ENCODE measurements at places on chromosomes 4 and X.
A peak's percentile ranks its signal among the peaks of the same experiment; 100 is the strongest.

DNA sequence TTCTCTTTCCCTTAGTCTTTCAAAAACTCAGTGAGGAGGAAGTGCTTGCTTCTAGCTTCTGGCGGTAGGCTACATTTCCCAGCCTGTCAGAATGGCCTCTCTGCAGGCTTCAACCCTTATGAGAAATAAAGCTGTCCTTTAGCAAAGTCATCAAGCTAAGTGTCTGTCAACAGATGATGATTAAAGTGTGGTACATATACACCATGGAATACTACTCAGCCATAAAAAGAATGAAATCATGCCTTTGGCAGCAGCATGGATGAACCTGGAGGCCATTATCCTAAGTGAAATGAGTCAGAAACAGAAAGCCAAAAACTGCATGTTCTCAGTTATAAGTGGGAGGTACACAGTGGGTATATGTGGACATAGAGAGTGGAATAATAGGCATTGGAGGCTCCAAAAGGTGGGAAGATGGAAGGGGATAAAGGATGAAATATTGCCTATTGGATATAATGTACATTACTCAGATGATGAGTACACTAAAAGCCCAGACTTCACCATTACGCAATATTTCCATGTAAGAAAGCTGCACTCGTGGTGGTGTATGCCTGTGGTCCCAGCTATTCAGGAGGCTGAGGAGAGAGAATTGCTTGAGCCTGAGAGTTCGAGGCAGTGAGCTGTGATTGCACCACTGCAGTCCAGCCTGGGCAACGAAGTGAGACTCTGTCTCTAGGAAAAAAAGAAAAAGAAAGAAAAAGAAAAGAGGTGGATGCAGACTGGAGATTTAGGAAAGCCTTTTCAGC is 7.9 kb downstream of the TRIM2 start:
- DNase-seq: no peak
- H3K27ac ChIP-seq: peak overlapping the region; percentile 20
- peaks cover 48% of the 10 kb centered on the region for H3K36me3 ChIP-seq
- H3K4me1 ChIP-seq: peaks cover 45% of the 10 kb centered on the region
- H3K27me3 ChIP-seq: peaks cover 3% of the 10 kb centered on the region
- no peak overlapping the region for H3K4me3 ChIP-seq

GRCh38 chr4:153074936-153075630 is 129.2 kb upstream of the TRIM2 start:
- no peaks in the 10 kb centered on the region for H3K36me3 ChIP-seq
- no peak for DNase-seq
- peaks cover 7% of the 10 kb centered on the region for H3K4me1 ChIP-seq
- H3K27me3 ChIP-seq: no peaks in the 10 kb centered on the region

DNA sequence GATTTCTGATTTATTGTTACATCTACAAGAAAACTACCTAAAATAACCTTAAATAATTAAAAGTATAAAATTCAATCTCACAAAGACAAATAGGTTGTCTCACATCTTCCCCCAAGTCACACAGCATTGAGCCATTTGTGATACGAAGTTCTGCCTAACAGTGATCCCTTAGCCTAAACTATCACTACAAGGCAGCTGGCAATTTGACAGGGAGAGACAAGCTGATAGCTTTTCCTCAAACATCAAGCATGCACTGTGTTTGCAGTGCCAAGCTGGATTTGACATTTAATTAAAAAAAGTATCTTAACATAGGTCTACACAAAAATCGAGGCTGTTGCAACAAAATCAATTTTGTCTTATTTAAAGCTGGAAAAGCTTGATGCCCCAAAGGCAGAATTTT is 464.7 kb upstream of the TRAM1L1 start:
- no peak overlapping the region for H3K27ac ChIP-seq
- no peaks in the 10 kb centered on the region for H3K36me3 ChIP-seq

- peak overlapping the region; percentile 68 for H3K4me3 ChIP-seq
- H3K27me3 ChIP-seq: no peaks in the 10 kb centered on the region
- H3K36me3 ChIP-seq: peaks cover 4% of the 10 kb centered on the region
- H3K4me1 ChIP-seq: peaks cover 41% of the 10 kb centered on the region
Measured at GRCh38 chrX:46628460-46629371, 55.2 kb downstream of the CHST7 start.

Measured in nephron progenitor cell (in vitro differentiated cells).